ENCODE measurements at places on chromosomes 5 and 9. TPM values are rescaled to one million over a fixed set of nuclear protein-coding genes. Genes with fewer than 3 reads are reported as not detected.

DNA sequence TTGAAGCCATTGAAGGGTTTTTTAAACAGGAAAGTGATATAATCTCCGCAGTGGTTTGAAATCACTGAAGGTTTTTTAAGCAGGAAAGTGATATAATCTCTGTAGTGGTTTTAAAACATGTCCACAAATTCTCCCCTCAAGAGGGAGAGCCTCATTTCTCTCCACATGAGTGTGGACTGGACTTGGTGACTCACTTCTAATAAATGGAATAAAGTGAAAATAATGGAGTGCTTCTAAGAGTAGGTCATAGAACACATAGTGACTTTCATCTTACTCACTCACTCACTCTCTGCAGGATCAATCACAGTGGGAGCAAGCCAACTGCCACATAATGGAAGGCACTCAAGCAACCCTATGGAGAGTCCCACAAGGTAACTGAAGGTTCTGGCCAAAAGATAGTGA lies 12.0 kb downstream of the CTNNAL1 start:
- no peaks in the 10 kb centered on the region for H3K36me3 ChIP-seq
- no peak overlapping the region for H3K27ac ChIP-seq
- no peaks in the 10 kb centered on the region for H3K27me3 ChIP-seq
- peaks cover 4% of the 10 kb centered on the region for H3K4me1 ChIP-seq

GRCh38 chr9:108761655-108762347 lies 94.0 kb downstream of the ACTL7B start:
- no peak overlapping the region for H3K27ac ChIP-seq
- H3K4me1 ChIP-seq, result no peaks in the 10 kb centered on the region
- DNase-seq, result peak; percentile 76
- no peaks in the 10 kb centered on the region for H3K27me3 ChIP-seq
- H3K4me3 ChIP-seq, result no peak overlapping the region

DNA sequence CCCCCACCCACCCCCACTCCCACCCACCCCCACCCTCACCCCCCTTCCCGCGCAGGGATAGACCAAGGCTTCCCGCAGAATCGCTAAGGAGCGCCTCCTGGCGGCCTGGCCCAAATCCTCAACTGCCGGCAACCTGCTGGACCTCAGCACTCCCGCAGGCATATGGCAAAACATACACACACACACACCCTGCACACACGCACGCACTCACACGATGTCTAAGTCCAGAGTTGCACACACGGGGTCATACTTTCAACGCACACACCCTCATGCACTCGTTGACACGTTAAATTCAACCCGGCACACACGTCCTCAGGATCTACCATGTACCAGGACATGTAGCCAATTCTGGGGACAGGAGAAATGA lies 1.7 kb downstream of the CPLX2 start:
- DNase-seq, result peak; percentile 36
- no peaks in the 10 kb centered on the region for H3K27me3 ChIP-seq
- no peak overlapping the region for H3K27ac ChIP-seq
- H3K4me3 ChIP-seq, result no peak overlapping the region
- H3K36me3 ChIP-seq, result no peaks in the 10 kb centered on the region

DNA sequence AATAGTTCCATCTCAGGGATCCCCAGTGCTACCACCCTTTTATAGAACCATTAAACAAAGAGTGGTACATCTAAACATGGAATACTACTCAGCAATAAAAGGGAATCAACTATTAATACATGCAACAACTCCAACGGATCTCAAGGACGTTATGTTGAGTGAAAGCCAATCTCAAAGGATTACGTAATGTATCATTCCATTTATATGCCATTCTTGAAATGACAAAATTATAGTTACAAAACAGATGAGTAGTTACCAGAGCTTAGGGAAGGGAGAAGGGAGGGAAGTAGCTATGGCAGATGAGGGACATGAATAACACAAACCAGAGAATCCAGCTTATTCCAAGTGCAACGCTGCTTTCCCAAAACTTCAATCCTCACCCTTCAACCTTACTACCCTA lies 69.5 kb downstream of the ACTL7B start:
- peaks cover 3% of the 10 kb centered on the region for H3K4me1 ChIP-seq
- no peaks in the 10 kb centered on the region for H3K27me3 ChIP-seq
- H3K27ac ChIP-seq, result no peak overlapping the region
- H3K36me3 ChIP-seq, result no peaks in the 10 kb centered on the region
- DNase-seq, result no peak

Gene SH2D3C
- 6.6 TPM for total RNA-seq
